Activated T-helper 1 cell treated with Interleukin-2 at 50 U/mL for 16 hours (primary cell): ENCODE measurements at places on chromosomes 2 and 18.

DNA sequence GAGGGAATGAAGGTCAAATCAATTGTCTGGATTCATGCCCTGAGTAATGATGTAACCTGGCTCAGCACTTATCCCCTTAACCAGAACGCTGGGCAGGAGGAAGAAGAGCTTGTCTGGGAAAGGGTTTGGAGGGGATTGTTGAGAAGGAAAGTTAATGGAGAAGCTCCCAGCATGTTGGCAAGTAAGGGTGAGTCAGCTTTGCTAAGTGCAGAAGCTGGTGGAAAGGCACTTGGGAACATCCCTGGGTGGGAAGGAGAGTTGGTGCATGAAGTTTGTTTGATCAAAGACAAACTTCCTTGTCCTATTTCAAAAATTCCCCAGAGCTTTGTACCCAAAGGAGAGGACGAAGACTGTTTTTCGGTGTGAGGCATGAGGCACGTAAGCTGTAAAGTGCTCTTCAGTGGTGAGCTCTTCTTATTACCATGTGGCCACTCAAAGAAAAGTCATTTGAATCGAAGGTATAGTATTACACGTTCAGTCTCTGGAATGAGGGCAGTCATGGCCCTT is 17.6 kb upstream of the DAW1 start:
- DNase-seq: no peak

DNA sequence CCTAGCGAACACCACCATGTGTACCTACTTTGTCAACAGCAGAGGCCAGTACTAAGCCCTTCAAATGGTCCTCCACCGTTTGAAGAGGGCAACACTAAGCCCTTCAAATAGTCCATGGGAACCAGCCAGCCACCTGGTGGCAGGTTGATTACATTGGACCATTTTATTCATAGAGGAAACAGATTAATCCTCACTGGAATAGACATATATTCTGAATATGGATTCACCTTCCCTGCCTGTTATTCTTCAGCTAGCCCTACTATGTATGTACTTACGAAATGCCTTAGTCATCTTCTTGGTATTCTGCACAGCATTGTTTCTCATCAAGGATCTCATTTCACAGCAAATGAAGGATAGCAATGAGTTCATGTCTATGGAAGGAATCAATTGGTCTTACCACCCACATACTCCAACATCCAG is 10.0 kb upstream of the ZNF396 start:
- no peak for DNase-seq

DNA sequence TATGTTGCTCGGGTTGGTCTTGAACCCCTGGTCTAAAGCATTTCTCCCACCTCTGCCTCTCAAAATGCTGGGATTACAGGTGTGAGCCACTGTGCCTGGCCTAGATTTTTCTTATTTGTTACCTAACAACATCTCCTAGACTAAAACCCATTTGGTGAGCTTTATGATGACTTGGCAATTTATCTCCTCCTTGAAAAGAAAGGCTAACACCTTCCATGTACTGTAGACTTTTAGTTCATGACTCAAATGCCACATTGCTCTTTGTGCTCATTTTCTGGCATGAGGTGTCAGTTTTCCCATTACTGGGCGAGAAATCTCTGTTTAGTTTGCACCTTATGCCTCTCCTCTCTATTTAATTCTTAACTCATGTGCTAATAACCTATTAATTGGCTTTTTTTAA is 12.3 kb upstream of the SERPINB5 start:
- no peak for DNase-seq

DNA sequence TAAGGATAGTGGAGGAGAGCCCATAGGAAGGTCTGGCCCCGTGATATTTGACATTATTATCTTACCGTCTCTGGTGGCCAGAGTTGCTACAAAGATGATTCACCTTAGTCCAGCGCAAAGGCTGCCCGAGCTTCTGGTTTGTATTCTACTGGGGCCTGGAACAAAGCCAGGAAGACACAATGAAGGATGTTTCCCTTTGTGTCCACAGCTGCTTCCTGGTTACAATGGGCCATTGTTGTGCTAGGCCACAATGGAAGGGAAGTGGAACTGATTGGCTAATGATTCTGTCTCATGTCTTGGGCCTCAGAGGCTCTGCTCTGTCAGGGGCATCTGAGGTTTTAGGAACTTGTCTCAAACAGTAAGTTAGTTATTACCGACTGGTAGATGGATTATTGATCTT is 132.2 kb downstream of the TDRD15 start:
- DNase-seq: no peak

DNA sequence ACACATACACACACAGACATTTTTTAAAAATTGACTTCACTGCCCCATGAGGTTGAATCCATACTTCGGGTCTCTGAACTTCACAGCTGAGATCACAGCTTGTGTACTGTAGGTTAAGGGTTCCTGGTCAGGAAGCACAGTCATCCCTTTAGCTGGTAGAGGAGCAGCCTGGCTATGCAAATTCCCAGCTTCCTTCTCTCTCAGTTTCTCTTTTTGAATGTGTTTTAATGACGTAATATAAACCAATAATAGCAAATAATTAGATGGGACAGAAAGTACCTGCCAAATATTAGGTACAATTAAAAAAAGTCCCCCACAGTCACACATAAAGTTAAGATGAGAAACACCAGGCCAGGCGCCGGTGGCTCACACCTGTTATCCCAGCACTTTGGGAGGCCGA is 178.7 kb downstream of the ZNF385B start:
- DNase-seq: no peak

- no peak for DNase-seq
Observed at GRCh38 chr2:219125225-219125885, 35.3 kb downstream of the NHEJ1 start.

- DNase-seq: no peak
Observed at GRCh38 chr18:6752202-6752860, 22.8 kb downstream of the ARHGAP28 start.

- DNase-seq: no peak
Observed at GRCh38 chr2:8996006-8996405, 7.5 kb downstream of the MBOAT2 start.

- DNase-seq: no peak
Observed at GRCh38 chr2:47096451-47096850, 58.7 kb downstream of the STPG4 start.

DNA sequence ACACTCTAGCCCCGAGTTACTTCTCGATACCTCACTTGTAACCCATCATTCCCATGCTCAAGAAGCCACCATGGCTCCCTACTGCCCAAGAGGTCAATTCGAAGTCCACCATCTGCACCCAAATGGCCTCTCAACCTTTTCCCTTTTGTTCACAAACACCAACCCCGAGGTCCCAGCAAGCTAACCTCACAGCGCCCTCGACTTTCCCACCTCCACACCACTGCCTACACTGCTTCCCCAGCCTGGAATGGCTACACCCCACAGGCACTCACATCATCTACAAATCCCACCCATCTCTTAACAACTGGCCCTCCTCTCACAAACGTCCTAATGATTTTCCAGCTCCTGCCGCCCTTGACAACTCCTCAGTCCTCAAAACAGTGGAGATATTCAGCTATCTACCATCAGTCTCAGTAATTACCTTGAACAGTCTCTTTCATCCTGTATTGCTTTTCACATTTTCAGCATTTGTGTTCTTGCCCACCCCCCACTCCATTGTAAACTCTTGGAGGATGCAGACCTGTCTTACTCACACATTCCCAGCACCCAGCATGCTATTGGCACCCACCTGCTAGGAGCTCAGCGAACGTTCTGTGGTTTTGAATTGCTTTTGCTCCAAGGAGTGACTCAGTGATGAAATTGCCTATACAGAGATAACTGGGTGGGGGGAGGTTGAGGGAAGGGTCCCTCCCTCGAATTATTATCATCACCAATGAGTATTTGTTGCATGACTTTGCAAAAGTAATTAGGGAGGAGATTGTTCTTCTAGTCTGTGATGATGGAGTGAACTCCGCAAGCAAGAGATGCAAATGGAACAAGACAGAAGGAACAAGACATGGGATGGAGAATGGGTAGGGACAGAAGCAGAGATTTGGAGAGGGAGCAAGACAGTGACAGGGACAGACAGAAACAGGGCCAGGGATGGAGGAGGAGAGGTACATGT is 106.8 kb downstream of the CYP26B1 start:
- DNase-seq: no peak

DNA sequence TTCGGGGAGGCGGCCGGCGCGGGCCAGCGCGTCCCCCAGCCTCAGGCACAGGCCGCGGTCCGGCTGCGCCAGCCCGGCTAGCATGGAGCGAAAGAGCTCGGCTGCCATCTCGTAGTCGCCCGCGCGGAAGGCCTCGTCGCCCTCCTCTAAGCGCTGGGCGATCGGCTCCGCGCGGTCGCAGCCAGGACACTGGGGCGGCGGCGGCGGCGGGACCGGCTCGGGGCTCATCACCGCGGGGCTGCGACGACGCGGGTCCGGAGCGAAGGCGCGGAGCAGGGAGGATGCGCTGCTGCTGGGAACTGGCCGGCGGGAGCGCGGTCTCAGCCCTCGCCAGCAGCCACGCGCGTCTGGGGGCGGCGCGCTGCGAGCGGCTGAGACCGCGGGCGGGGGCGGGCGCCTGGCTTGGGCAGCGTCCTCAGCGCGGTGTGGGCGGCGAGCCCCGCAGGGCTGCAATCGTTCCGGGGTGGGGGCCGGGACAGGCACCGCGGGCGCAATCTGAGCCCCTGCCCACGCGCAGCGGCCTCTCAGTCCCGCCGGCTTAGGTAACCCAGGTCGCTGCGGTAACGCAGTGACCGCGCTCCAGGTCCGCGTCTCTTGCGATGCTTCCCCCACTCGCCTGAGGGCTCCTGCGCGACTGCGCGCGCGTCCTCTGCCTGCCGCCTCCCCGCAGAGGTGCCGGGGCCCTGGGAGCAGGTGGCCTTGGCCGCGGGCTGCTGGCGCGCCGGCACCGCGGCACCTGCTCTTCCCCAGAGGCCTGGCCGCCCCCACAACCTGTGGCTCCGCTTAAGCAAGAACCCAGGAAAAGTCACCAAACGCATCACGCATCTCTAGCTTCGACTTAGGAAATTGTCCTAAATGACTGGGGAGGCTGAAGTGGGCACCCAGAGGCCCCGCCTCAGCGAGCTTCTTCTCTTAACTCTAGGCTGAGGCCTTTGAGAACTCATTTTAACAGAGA is at the start of gene LONRF2:
LONRF2 (minus strand) TSS at position 636 of the 955 bp plus-strand sequence; CDS start at position 228, 408 bp downstream.
- no peak for DNase-seq

- no peak for DNase-seq
Observed at GRCh38 chr2:36812196-36812595, 115.7 kb downstream of the VIT start.

DNA sequence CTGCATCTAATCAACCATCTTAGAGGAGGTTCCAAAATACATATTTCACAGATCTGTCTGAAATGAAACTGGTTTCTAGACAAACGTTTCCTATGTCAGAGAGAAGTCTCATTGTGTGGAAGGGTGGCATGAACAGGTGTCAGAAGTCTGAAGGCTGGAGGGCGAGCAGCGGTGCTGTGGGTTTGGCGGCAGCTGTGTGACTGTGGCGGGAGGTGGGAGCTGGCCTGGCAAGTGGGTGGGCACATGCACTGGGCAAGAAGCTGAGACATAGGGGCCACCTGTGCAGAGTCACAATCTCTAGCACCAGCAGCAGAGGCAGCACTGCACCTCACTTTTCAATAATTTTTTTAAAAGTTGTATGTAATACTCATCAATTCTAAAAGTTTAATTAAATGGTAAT is 346.3 kb downstream of the DSC3 start:
- DNase-seq: no peak

DNA sequence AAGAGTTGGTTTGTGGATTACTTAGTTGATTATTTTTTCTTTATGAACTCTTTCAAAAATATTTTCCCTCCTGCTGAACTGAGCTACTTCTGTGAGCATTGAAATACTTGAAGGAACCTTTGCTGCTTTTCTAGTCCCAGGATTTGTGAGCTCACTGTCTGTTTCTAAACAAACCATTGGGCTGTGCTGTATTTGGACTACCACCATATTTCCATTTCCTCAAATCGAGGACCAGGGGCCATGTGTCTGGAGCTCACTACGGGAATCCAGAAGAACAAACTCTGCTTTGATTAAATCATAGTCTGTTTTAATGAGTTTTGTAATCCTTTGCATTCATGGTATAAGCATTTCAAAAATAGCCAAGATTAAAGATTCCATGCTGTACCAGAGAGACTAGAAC is 1.3 kb downstream of the MRPL33 start:
- no peak for DNase-seq

- DNase-seq: no peak
Observed at GRCh38 chr18:9453283-9453682, 22.0 kb upstream of the RALBP1 start.

DNA sequence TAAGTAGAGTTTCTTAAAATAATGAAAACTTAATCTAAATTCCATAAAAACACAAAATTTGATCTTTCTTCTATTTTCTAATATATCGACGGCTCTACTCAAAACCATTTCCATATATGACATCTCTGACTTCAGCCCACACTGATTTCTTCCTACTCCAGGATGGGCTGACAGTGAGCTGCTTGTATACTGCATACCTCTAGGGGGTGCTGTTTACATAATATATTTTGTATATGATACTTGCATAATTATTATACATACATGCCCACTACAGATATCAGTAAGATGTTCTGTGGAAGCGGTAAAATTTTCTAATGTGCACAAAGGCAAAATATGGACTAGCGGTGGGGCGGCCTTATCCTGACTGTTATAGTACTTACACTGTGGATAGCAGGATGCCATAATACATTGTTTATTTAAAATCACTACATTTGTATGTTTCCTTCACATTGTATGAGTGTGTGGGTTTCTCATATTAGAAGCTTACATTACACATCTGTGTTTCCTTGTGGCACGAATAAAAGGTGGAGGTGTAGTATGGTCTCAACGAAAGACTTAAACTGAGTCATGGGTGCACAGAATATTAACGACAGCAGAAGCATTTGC is 66.1 kb upstream of the NXPH2 start:
- DNase-seq: no peak

DNA sequence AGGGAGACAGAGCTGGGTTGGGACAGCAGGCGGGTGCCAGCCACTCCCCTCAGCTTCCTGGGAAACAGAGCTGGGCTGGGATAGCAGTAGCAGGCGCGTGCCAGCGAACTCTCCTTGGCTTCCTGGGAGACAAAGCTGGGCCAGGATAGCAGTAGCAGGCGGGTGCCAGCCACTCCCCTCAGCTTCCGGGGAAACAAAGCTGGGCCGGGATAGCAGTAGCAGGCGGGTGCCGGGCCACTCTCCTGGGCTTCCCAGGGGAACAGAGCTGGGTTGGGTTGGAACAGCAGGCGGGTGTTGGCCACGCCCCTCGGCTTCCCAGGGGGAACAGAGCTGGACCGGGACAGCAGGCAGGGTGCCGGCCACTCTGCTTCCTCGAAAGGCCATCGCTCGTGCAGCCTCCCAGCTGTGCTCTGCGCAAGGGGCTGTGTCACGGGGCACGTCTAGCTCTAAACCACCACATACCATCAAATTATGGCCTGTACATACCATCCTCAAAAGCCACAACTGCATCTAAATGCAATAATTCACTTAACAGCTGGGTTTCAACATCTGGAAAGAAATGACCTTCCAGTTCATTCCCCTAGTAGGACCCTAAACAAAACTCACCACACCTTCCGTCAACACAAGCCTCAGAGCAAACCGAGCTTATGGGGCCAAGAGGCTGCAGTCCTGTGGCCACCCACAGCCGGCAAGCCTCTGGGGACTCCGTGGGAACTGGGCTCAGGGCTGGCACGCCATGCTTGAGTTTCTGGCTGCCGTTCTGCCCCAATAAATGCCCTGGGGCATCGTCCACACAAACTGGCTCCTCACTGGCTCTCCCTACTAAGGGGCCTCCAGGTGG is 228.3 kb downstream of the TWIST2 start:
- no peak for DNase-seq
